ENCODE measurements at places on chromosomes 3 and 15. TPM values are rescaled to one million over a fixed set of nuclear protein-coding genes. Genes with fewer than 3 reads are reported as not detected.

DNA sequence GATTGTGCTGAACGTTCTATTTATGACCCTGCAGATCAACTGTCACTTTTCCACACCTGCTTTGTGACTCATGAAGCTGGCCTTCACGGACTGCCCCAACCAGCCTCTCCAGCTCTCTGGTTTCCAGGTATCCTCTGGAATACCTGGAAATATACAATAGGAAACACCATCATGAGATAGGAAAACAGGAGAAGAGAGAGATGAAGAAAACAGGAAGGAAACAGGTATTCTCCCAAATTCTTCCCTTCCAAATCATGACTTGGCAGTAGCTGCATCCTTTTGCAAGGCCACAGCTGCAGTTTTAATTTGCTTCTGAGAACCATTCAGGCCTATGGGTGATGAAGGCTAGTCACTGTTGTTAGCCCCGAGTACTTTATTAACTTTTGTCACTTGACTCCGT is 909.1 kb downstream of the EPHA3 start:
- no peak for DNase-seq

CLDN16 gene
- not detected for total RNA-seq

FEZF2 gene
- total RNA-seq: not detected

DNA sequence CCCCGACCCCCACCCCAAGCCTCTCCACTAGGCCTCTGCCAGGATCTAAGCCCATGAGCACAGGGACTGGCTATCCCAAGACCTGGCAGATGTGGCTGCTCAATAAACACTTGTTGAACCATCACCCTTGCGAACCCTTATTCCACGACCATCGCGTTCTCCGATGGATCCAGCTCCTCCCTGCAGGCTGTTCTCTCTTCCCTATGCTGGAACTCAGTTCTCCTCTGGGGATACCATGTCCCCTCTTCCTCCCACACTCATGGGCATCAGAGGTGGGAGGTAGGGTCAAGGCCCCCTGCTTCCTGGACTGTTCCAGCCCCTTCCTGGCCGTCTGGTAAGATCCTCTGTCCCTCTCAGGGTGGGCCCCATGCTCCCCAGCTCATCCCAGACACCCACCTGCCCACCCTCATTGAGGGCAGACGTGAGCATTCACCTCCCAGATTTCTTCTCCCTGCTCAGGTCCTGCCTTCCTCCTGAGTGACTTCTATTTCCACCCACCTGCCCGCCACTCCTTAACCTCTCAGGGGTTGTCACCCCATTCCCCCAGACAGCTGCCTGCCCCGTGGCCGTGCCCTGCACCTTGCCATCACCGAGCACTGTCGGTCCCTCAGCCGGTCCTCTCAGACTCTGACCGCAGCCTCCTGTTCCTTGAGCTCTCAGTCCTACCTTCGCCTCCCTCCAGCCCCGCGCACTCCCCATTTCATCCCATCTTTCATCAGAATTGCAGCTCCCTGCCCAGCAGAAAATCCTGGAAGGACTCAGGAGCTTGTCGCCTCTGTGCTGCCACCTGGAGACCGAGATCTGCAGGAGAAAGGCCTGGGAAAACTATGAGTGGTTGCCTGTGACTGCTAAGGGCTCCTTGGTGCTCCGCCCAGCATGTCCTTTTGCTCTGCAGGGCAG is 42.0 kb downstream of the PML start:
- no peak for DNase-seq

GRCh38 chr3:113285226-113285625 is 73.9 kb downstream of the BOC start:
- DNase-seq: no peak

GRCh38 chr15:99711625-99712024 is 21.6 kb downstream of the LYSMD4 start:
- DNase-seq: no peak

TMEM43 gene
- total RNA-seq: 42.0 TPM

- no peak for DNase-seq
These were observed 131.5 kb upstream of the SLC2A2 start for GRCh38 chr3:171157980-171158379.

DNA sequence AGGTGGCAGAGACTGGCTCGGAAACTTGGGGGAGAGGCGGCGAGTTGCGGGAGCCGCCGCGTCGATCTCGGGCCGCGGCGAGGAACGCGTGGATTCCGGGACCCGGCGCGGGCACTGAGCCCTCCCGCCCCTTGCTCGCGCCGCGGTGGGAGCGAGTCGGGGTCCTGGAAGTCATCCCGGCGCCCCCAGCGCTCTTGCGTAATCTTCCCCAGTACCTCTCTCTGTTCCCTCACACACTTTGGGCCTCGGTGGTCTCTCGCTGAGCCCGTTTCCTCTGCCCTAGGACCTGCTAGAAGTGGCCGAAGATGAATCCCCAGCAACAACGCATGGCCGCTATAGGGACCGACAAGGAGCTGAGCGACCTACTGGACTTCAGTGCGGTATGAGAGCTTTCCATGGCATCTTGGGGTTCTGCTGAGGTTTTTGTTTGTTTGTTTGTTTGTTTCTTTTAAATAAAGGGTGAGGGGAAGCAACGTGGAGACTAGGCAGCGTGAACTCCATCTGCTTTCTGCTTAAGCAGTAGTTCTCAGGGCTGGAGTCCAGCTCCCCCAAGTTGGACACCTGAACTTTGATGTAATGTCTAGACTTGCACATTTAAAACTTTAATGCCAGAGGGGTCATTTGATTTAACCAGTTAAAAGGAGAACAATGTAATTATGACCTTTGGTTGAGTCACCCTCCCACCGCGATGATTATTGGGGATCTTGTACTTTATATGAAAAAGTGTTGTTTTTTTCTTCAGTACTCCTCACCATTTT is 1.3 kb downstream of the TCF12 start:
- DNase-seq: peak; percentile 14

DNA sequence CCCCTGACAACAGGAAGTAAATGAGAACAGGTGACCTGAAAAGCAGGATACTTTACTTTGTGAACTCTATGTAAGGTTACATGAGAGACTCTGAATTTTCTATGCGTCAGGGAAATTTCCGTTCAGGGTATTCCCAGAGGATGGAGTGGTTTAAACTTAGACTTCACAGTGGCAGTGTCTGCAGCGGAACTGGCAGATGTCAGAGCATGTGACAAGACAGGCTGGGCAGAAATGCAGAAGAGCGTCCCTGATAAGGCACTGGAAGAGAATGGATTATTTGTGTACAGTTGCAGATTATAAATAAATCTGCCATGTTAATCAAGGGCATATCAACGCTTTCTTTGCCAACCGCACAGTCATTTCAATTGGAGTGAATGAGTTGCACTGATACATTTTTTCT is 598.4 kb upstream of the ZNF717 start:
- DNase-seq: no peak

GRCh38 chr3:163672954-163673353 is 1405.3 kb downstream of the SI start:
- DNase-seq: no peak

- no peak for DNase-seq
These were observed 109.5 kb upstream of the IL12A start for GRCh38 chr3:159879146-159879545.

DLL4 gene
- total RNA-seq: not detected

- no peak for DNase-seq
These were observed 1.8 kb upstream of the ZNF385D start for GRCh38 chr3:21752749-21753347.

DNA sequence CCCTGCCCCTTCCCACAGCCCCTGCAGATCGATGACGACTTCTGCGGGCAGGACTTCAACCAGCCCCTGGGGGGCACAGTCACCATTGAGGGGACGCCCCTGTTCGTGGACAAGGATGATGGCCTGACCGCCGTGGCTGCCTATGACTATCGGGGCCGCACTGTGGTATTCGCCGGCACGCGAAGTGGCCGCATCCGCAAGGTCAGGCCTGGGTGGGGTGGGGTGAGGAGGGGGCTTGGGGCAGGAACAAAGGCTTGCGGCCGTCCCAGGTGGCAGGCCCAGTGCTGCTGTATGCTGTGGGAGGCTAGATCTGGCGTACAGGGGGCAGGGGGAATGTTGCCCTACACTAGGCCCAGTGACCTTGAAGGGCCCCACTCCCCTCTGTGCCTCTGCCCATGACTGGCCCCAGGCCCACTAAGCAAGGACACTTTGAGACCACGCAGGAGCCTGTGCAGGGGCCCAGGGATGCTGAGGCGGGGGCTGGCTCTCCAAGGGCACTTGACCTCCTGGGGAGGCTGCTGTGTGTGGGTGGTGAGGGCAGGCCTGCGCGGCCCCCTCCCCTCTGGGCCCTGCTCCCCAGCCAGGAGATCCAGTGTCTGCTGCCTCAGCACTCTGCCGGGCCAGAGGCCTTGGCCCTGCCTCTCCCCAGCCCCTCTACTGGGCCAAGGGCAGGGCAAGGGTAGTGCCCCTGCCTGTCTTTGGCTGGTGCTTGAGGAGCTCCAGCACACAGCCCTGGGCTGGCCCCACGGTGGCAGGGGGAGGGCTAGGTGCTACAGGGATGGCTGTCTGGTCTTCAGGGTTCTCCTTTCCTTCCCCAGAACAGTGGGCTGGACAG is 8.7 kb downstream of the PLXNA1 start:
- DNase-seq: no peak

DNA sequence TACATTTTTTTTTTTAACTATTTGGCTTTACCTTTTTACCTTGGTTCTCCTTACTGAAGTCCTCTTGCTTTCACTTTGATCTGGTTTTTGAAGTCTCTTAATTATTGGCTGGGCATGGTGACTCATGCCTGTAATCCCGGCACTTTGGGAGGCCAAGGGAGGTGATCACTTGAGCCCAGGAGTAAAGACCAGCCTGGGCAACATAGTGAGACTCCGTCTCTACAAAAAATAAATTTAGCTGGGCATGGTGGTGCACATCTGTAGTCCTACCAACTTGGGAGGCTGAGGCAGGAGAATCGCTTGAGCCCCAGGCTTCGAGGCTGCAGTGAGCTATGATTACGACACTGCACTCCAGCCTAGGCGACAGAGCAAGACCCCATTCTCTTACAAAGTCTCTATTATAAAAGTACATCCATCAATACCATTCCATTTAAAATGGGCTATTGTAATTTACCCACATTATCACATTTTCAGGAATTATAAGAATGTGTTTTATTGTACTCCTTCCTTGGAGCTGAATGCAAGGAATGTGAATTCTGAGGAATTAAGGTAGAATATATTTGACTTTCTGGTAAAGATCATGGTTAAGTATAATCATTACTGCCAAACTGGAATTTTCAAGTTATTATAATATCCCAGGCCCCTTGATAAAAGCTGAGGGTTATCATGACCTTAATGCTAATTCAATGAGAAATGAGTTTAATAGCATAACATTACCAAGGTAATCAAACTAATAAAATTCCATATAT is 49.0 kb downstream of the MSL2 start:
- no peak for DNase-seq

DNA sequence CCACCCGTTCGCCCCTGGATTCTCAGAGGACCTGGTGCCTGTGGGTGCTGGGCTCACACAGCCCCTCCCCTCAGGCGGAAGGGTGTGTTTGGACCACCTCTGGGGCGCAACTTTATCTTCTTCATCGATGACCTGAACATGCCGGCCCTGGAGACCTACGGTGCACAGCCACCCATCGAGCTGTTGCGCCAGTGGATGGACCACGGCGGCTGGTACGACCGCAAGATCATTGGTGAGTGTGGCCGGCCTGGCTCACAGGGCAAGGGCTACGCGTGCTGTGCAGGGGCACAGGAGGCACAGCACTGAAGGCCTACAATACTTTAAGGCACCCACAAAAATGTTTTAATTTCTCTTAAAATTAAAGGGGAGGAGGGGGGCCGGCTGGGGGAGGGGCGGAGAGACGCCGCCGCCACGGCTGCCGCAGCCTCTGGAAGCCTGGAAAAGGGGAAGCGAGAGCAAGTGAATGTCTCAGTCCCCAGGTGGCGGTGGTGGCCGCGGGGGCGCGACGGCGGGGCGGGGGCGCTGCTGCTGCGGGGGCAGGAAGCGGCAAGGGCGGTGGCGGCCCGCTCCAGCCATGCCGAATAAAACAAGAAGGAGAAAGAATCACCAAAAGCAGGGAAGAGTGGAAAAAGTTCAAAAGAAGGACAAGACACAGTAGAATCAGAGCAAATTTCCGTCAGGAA is 56.8 kb downstream of the DNAH1 start:
- DNase-seq: no peak

- DNase-seq: peak; percentile 12
These were observed 227.1 kb downstream of the RPLP1 start for GRCh38 chr15:69679623-69680228.

- DNase-seq: no peak
These were observed 65.8 kb upstream of the PLCL2 start for GRCh38 chr3:16818945-16819344.

DNA sequence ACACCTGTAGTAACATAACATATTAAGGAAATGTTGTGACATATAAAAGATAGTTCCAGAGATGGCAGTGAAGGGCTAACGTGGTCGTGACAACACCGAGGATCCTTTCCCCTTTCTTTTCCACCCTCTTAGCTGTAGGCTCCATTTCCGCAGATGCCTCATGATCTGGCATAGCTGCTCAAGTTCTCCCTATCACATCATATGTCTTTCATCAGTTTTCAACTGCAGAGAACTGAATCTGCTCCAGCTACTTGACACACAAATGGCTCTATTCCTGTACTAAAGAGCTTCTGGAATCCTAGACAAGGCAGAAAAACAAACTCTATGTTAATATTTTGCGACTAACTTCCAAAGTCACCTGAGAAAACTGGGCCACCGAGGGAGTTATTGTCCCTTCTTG is 275.0 kb upstream of the SLCO3A1 start:
- no peak for DNase-seq

GOLGA8A gene
- total RNA-seq: 253 TPM

GRCh38 chr3:58206406-58207011 is 4.3 kb downstream of the DNASE1L3 start:
- peak; percentile 28 for DNase-seq

- no peak for DNase-seq
These were observed 28.9 kb upstream of the CD200R1L start for GRCh38 chr3:112875561-112875960.

DNA sequence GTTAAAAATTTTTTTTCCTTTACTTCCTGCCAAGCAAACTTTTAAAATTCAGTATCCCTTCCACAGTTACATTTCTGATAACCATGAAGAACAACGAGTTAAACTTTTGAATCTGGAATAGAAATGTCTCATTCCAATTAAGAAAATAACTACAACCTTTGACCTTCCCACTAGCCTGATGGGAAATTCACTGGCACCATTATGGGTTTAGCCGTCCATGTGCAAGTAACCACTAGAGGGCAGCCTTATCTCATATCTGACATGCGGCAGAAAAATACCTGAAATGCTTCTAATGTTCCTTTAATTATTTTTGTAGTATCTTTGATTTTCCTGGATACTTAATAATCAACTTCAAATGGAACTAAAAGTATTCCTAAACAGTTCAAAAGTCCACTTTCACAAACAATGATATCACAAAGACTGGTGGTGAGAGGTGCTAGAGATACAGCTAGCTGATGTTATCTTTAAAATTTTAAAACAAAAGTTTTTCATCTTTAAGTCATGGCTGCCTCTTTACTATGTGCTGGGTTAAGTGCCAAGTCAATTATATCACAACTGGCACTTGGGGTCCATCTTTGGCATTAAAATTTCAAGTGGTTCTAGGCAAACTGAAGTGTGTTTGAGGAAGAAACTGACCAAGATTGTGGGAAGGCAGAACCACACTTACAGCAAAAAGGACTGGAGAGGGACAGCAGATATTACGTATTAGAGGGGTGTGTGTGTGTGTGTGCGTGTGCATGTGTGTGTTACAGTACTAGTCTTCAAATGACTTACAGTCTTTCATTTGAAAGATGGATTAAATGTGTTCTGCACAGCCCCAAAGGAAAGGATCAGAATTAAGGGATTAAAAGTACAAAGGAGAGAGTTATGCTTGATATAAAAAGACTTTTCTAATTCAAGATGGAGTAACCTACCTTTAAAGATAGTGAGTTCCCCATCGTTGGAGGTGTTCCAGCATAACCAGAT is 107.1 kb upstream of the ICE2 start:
- DNase-seq: peak; percentile 76

CYP1A2 gene
- not detected for total RNA-seq

Data from activated CD4-positive, alpha-beta T cell treated with anti-CD3 and anti-CD28 coated beads, Interleukin-2, amount 10 ng/mL, durations not matched to agents 7 days and 5 days (primary cell).